Activated CD4-positive, alpha-beta T cell treated with anti-CD3 and anti-CD28 coated beads for 36 hours (primary cell): ENCODE measurements at places on chromosomes 6 and 20.

- peaks cover 14% of the 10 kb centered on the region for H3K4me1 ChIP-seq
- DNase-seq = no peak
- H3K36me3 ChIP-seq = no peaks in the 10 kb centered on the region
- no peak overlapping the region for H3K27ac ChIP-seq
- no peak overlapping the region for H3K4me3 ChIP-seq
Measured at GRCh38 chr20:44603327-44603726, 20.9 kb downstream of the PKIG start.

- no peak overlapping the region for H3K27ac ChIP-seq
- no peak overlapping the region for H3K4me3 ChIP-seq
- DNase-seq = no peak
- H3K27me3 ChIP-seq = no peaks in the 10 kb centered on the region
Measured at GRCh38 chr6:16291739-16292138, 53.4 kb downstream of the GMPR start.

- H3K36me3 ChIP-seq = peaks cover 6% of the 10 kb centered on the region
- H3K4me3 ChIP-seq = no peak overlapping the region
- no peak overlapping the region for H3K27ac ChIP-seq
- DNase-seq = no peak
- no peaks in the 10 kb centered on the region for H3K27me3 ChIP-seq
- H3K4me1 ChIP-seq = peaks cover 67% of the 10 kb centered on the region
Measured at GRCh38 chr20:41573955-41574354, 44.2 kb downstream of the CHD6 start.

GRCh38 chr20:4141291-4142240, 126.2 kb upstream of the RNF24 start:
- peaks cover 4% of the 10 kb centered on the region for H3K27me3 ChIP-seq
- DNase-seq = no peak
- H3K4me3 ChIP-seq = no peak overlapping the region
- no peak overlapping the region for H3K27ac ChIP-seq
- no peaks in the 10 kb centered on the region for H3K36me3 ChIP-seq
- H3K4me1 ChIP-seq = no peaks in the 10 kb centered on the region

- no peak for DNase-seq
- no peak overlapping the region for H3K27ac ChIP-seq
- no peak overlapping the region for H3K4me3 ChIP-seq
- H3K4me1 ChIP-seq = no peaks in the 10 kb centered on the region
- H3K27me3 ChIP-seq = no peaks in the 10 kb centered on the region
- peaks cover 42% of the 10 kb centered on the region for H3K36me3 ChIP-seq
Measured at GRCh38 chr6:21005816-21006570, 471.7 kb downstream of the CDKAL1 start.

GRCh38 chr6:105310371-105310770, 92.5 kb downstream of the PREP start:
- H3K36me3 ChIP-seq = peaks cover 33% of the 10 kb centered on the region
- no peaks in the 10 kb centered on the region for H3K27me3 ChIP-seq
- DNase-seq = no peak
- H3K4me3 ChIP-seq = no peak overlapping the region
- no peaks in the 10 kb centered on the region for H3K4me1 ChIP-seq

DNA sequence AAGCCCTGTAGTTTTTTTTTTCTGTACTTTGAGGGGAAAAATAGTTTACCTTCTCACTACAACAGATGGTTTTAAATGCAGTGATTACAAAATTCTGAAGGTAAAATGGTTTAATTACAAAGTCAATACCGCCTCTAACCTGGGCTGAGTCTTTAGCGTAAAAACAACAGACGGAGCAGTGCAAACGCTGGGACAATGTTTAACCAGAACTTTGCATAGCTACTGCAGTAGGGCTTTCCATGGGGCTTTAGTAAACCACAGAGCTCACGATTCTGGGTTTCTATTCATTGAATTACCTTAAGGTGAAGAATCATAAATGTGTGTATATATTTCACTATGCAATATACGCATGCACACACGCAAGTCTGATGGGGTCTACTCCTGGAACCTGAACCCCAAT, 77.9 kb downstream of the RFX6 start:
- peaks cover 2% of the 10 kb centered on the region for H3K27me3 ChIP-seq
- H3K36me3 ChIP-seq = no peaks in the 10 kb centered on the region

- H3K36me3 ChIP-seq = no peaks in the 10 kb centered on the region
- H3K4me3 ChIP-seq = no peak overlapping the region
- DNase-seq = no peak
- H3K27ac ChIP-seq = no peak overlapping the region
- H3K4me1 ChIP-seq = peaks cover 5% of the 10 kb centered on the region
Measured at GRCh38 chr6:128068119-128068479, 167.2 kb upstream of the THEMIS start.
